ENCODE measurements at places on chromosomes 7 and 10.

- no peak for DNase-seq
These were observed 934 bp downstream of the PRTFDC1 start for GRCh38 chr10:24951201-24952142.

DNA sequence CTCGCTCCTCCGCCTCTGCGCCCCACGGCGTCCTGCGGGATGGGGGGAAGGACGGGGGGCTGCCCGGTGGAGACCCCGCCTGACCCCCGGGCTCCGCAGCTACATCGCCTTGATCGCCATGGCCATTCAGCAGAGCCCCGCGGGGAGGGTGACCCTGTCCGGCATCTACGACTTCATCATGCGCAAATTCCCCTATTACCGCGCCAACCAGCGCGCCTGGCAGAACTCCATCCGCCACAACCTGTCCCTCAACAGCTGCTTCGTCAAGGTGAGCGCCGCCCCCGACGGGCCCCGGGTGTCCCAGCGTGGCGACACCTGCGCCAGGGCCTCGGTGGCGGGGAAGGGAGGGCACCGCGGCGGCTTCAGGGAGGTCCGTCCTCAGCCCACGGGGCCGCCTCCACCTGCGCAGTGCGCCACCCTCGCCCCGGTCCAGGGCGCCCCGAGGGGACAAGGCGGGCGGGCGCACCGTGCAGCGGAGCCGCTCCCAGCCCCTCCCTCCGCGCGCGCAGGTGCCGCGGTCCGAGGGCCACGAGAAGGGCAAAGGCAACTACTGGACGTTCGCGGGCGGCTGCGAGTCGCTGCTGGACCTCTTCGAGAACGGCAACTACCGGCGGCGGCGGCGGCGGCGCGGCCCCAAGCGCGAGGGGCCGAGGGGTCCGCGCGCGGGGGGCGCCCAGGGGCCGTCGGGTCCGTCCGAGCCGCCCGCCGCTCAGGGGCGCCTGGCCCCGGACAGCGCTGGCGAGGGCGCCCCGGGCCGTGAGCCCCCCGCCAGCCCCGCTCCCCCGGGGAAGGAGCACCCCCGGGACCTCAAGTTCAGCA lies 793 bp downstream of the FOXL3 start:
- no peak for DNase-seq

DNA sequence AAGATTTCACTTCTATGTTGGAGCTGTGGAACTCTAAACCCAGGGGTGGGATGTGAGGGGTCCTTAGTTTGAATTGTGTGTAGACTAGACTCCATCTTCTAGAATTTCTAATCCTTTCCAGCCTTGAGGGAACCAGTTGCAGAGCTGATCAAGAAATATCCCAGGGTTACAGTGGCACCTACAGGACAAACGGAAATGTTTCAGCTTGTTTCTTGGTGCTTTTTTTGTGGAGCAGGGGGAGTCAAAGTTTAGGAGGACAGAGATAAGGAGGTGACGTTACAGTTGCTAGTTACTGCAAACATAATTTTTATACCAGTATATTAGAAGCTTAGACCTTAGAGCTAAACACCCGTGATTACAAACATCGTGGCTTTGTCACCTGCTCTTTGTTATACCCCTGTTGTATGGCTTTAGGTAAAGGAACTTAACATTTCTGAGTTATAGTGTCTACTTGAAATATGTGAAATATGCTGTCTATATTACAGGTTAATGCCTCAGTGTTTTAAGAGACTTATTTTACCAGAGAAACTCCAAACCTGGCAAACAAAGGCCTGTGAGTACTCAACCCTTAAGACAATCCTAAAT lies 84.5 kb upstream of the DYNC1I1 start:
- no peak for DNase-seq

DNA sequence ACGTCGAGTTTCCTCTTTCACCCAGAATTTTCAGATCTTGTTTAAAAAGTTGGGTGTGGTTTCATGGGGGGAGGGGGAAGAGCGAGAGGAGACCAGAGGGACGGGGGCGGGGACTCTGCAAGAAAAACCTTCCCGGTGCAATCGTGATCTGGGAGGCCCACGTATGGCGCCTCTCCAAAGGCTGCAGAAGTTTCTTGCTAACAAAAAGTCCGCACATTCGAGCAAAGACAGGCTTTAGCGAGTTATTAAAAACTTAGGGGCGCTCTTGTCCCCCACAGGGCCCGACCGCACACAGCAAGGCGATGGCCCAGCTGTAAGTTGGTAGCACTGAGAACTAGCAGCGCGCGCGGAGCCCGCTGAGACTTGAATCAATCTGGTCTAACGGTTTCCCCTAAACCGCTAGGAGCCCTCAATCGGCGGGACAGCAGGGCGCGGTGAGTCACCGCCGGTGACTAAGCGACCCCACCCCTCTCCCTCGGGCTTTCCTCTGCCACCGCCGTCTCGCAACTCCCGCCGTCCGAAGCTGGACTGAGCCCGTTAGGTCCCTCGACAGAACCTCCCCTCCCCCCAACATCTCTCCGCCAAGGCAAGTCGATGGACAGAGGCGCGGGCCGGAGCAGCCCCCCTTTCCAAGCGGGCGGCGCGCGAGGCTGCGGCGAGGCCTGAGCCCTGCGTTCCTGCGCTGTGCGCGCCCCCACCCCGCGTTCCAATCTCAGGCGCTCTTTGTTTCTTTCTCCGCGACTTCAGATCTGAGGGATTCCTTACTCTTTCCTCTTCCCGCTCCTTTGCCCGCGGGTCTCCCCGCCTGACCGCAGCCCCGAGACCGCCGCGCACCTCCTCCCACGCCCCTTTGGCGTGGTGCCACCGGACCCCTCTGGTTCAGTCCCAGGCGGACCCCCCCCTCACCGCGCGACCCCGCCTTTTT lies at the start of gene VIM:
Gene VIM, plus strand, starts transcription at position 151 of the 925 bp plus-strand sequence. CDS start 1,182 bp downstream, outside the sequence.
- DNase-seq = peak; percentile 79

Data from activated T-helper 9 cell treated with anti-CD3 and anti-CD28 coated beads, Interleukin-2, amount 50 U/mL, for 16 hours (primary cell).